ENCODE measurements at places on chromosomes 1 and 21.

DNA sequence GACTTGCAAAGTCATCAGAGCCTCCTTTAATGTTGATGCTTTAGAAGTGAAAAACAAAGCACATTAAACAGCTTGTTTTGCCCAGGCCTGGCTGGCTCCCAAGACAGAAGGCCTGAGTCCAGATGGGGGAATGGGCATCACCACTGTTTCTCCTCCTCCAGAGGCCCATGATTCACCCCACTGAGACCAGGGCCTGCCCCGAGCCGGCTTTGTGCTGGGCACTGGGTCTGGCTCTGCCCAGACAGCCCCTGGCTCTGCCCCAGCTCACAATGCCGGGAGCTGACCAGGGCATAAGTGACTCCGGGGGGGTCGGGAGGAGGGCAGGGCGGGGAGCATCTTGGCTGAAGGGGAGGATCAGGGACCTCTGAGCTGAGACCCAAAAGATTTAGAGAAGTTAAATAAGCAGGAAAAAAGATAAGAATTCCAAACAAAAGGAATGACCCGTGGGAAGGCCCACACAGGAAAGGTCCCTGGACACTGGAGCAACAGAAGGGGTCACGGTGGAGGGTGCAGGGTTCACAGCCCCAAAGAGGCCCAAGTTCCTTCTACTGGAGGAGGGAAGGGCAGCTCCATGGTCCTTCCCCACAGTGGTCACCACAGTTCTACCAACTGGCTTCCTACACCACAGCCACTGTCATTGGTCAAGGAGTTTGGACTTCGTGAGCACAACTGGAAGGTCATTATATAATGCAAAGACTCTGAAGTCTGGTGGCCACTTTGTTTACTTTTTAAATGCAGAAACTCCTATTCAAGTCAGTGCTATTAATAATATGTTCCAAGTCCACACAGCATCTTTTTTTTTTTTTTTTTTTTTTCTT lies 5.5 kb downstream of the C2CD2 start:
- no peak for DNase-seq

DNA sequence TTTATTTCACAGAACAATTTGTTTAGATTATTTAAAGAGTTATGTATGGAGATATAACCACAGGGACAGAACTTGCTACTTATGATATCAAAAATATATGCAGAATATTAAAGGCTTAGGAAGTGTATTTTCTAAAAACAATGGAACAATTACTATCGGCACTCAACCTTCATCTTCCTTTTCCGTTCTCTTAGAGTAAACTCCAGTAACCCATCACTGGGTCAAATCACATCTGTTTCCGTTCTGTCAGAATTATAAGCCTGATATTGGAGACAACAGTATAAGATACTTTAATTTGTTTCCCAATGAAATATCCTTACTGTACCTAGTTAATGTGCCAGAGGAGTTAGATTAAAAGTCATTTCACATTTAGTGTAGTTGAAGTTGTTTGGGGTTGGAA lies 32.2 kb downstream of the DTL start:
- no peak for DNase-seq

GRCh38 chr1:108033550-108033951 lies 68.6 kb upstream of the VAV3 start:
- DNase-seq = no peak

DNA sequence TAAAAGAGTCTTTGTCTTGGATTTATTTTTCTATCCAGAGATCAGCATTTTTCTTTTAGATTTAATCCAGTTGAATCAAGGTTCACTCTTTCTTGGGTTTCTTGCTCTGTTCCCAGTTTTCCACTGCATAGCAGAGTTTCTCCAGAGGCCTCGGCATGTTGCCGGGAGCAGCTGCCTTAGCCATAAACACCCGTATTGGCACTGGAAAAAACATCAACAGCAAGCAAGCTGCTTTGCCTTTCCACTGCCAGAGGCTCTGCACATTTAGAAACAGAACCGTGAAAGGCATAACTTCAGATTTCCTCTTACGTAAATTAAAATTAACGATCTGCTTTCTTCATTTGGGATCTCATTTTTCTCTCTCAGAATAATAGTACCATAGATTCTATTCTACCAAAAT lies 181.8 kb upstream of the L1TD1 start:
- no peak for DNase-seq

DNA sequence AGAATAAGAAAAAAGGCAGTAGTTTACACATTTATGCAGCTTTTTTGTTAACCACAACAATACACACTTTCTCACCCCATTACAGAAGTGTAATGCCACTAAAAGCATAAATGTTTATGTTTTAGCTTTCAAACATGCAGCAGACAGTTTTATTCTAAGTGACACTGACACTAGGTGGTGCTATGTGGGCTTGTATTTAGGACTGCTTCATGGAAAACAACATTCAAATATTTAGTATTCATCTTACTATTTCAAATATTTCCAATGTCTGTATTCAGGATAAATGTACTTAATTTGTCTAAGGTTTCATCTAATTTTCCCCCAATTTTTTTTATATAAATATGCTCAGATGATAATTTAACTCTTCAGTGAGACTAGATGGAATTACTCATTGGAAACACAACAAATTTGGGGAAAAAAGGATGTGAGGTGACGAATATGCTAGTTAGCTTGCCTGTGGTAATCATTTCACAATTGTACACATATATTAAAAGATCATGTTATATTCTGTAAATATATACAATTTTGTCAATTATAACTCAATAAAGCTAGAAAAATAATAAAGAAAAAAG lies 71.4 kb downstream of the USP1 start:
- no peak for DNase-seq

DNA sequence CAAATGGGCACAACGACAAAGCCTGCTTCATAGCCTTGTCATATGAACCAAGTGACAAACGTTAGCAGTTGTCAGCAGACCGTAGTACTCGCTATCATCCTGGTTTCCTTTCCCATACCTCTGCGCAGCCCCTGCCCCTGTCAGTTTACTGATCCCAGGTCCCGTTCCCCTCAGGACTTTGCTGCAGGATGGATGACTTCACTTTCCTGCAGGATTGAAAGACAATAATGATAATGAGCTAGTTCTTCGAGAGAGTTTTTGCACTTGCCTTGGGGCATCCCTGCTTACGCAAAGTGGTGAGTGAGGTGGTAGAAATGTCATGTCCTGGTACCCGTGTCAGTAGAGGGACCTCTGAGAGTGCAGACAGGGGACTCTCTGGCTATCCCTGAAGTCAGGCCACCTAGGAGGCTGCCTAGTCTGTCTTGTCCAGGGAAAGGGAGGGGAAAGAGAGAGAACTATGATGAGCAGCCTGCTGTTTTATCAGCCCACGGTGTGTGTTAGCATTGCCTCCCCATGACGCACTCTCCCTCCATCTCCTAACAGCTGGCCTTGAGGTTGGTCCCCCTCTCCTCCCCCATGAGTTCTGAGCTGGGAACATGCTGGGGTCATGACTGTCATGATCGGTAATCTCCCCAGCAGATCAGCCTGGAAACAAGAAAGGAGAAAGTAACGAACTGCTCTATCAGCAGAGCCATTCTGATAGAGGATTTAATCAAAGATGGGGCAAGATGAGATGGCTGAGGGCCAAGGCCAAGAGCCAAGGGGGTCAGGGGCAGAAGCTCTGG lies 53.7 kb downstream of the ELK4 start:
- no peak for DNase-seq

- DNase-seq = no peak
These were observed 160.3 kb downstream of the ETS2 start for GRCh38 chr21:38965910-38966504.

GRCh38 chr21:43971201-43971991 lies 40.7 kb upstream of the TRAPPC10 start:
- DNase-seq = no peak

GRCh38 chr1:168422203-168422847 lies 121.5 kb downstream of the XCL2 start:
- no peak for DNase-seq

DNA sequence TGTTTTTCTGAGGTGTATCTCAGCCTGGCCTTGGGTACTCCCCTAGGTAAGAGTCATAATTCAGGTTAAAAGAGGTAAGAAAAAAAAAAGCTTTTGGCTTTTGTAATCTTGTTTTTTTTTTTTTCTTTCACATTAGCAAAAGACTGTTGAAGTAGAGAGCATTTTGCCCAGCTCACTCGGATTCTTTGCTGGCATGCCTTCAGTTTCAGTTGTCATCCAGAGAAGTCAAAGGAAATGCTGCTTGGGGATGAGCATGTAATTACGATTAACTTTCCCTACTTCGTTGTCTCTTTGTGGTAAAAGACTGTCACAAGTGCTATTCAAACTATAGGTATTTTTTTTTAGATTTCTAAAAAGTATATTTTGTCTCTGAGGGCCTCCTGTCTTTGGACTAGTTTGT lies 6.3 kb downstream of the BACH1 start:
- no peak for DNase-seq

- no peak for DNase-seq
These were observed 252.2 kb upstream of the ADAMTS5 start for GRCh38 chr21:27219068-27219467.

- DNase-seq = no peak
These were observed 232.6 kb upstream of the C1orf174 start for GRCh38 chr1:4132352-4133296.

DNA sequence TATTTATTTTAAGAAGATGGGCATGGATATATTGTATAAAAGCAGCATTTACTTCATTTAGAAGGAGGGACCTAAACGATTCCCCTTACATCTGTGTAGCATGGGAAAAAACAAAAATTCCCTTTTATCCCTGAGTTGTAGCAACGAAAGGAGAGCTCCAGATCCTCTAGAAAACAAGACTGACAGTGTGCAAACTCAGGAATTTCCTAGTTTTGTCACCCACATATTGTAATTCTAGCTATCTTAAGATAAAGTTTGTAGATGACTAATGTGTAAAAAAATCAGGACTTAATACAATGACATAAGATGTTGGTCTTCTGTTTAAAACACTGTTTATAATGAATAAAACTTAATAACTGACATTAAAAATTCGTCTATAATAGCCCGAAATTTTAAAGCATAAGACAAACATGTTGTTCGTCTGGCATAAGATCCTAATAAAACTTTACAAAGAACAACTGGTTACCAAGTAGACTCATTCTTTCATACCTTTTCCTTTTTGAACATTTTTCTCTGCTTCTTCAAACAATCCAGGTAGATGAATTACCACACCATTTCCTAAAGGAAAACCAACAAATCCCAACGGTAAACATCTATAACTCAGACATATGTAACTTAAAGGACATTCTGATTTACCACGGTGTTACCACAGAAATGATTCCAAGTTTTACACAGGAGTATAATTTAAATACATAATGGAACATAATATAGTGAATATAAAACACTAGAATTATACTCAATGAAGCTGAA lies 15.2 kb downstream of the ADSS2 start:
- DNase-seq = no peak

GRCh38 chr1:108141621-108142020 lies 58.5 kb downstream of the SLC25A24 start:
- no peak for DNase-seq

DNA sequence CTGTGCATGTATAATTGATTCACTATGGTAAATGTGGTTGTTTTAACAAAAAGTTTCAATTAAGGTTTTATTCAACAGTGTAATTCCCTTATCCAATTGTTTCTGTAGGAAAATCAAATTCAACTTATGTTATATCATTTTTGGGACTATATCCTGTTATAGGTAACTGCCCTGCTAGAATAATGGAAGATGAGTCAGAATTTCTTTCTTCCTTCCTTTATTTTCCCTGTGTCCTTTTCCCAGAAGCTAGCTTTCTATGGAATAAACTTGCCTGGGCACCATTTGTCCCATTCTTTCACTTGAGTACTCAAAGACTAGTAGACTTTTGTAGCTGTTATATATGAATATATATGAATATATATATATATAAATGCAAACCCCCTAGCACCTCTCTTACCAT lies 301.3 kb downstream of the TM2D1 start:
- DNase-seq = no peak

DNA sequence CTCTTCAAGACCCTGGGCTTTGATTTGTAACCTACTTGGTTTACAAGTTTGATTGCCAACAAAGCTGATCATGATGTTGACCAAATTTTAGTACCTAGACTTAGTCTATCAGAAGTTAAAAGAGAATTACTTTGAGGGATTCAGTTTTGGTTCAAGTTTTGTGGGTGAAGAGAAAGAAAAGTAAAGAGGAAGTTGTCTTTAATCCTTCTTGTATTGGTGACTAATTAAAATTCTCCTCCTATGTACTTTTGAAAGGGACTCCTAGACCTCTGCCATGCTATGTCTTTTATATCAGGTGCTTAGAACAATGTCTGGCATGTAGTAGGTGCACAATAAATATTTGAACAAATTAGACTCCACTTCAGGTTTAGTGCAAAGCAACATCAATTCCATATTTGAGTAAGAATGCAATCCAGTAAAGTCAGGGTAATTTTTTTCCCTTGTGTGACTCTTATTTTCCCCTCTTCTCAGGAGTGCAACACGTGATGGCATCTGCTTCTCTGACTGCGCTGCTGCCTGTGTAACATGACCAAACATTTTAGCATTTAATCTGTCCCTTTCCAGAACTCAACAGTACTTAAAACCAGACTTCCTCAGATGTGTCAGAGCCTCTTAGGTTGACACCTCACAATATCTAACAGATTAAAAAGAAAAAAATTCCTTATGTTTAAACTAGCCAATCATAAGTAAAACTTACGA lies 41.1 kb upstream of the KCNQ4 start:
- no peak for DNase-seq

- no peak for DNase-seq
These were observed 47.9 kb downstream of the LAMC1 start for GRCh38 chr1:183070923-183071618.

All from stimulated activated naive CD4-positive, alpha-beta T cell treated with Interleukin-2 at 50 U/mL for 16 hours (primary cell).